SHP77 treated with DMSO at 0.1 percent for 48 hours (cell line): ENCODE measurements at places on chromosomes 4 and X.

DNA sequence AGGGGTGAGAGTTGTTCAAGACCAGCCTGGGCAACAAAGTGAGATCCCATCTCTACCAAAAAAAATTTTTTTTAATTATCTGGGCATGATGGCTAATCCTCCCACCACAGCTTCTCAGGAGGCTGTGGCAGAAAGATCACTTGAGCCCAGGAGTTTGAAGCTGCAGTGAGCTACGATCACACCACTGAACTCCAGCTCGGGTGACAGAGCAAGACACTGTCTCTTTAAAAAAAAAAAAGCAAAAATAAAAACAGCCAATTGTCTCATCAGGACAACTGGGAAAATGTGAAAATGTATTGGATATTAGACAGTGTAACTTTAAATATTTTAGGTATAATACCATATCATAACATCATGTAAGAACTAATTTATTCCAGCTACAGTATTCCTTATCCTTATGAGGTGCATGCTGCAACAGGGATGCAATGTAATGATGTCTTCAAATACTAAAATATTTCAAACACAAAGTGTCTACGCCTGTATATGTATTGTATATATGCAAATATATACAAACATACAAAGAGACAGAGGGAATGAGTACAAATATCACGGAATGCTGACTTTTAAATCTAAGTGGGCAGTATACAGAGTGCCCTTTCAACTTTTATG is 17.2 kb downstream of the FAM13A start:
- no peak for DNase-seq

- no peak for DNase-seq
Observed at GRCh38 chr4:79977131-79977840, 95.7 kb downstream of the ANTXR2 start.

GRCh38 chr4:95388911-95389310 is 159.9 kb downstream of the UNC5C start:
- DNase-seq: no peak

DNA sequence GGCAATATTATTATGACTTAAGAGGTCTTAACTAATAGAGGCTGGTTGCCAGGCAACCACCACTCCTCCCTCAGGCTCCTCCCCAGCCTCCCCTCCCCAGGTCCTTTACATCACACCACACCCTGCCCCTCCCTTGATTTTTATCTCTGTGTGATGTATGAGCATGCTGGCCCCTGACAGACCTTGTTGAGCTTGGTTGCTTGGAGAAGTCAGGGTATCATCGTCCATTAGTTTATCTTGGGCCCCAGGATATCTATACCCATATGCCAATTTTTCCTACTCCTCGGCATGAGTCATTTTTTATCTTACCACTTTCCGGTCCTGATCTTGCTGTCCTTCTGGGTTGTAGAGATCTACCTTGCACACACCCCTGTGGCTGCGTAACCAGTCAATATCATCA is 2.5 kb downstream of the AKAP4 start:
- DNase-seq: no peak

DNA sequence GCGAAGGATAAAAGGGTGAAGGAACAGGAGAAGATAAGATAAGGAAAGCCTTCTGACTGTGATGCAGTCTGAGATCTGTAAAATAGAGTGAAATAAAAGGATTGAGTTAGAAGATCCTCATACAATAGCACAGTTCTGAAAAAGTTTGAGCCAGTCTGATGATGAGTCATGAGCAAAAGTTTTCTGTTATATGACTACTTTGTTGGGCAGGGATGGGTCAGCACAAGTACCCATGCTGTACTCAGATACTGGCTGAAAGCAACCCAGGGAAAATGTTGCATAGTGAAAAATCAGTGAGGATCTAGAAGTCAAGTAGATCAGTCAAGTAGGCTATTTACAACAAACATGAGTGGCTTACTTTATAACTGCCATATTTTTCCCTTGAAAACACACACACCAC is 253.5 kb downstream of the PCDH10 start:
- DNase-seq: no peak

DNA sequence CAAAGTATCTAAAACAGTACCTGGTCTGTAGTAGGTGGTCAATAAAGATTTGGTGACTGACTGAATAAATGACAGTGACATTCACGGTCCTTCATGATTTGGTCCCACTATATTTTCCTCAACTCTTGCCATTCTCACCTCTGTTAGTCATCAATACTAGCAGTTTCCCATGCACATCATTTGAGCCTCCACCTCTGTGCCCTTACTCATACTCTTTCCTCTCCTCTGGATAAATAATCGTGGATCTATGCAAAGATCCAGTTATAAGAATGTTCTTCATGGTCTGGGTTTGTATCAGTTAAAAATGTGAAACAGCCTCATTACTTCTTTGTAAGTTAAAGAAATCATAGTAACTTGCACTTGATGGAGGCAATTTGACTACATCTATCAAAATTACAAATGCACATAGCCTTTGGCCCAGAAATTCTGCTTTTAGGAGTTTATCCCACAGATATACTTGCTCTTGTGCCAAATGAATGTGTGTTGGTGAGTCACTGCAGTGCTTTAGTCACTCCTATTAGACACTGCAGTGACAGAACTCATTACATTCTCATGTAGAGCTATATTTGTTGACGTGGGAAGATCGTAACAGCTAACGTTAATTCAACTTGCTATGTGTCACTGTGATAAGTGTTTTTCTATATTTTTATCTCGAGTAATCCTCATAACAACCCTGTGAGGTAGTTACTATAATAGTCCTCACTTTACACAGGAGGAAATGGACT is 121.9 kb upstream of the SMIM10 start:
- DNase-seq: no peak

- no peak for DNase-seq
Observed at GRCh38 chrX:123525123-123525725, 207.6 kb downstream of the THOC2 start.

DNA sequence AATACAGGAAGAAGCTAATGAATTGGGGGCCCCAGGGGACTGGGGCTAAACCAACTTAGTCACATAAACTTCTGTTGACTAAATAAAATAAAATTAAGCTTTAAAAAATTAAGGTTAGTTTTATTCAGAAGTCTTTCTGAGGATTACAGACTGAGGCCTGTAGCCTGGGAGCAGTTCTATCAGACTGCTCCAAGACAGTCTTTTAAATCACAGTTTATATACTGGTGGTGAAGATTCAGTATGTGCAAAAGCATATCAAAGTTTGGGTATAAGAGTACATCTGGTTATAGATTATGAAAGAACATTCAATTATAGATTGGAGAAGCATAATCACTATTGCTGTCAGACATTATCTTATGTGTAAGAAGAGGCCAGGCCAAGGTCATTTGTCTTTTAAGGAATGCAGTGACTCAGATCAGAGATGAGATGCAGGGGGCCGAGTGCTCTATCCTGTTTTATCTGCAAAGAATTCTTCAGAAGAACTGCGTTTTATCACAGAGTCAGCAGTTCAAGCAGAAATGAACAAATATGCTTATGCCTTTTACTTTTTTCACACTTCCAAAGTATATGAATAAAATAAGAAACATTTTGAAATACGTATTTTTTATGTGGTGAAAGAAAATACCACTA is 109.4 kb downstream of the PDHA2 start:
- no peak for DNase-seq

- DNase-seq: no peak
Observed at GRCh38 chr4:73902038-73902637, 32.9 kb downstream of the CXCL1 start.

- no peak for DNase-seq
Observed at GRCh38 chrX:43644124-43644701, 11.9 kb upstream of the MAOA start.

DNA sequence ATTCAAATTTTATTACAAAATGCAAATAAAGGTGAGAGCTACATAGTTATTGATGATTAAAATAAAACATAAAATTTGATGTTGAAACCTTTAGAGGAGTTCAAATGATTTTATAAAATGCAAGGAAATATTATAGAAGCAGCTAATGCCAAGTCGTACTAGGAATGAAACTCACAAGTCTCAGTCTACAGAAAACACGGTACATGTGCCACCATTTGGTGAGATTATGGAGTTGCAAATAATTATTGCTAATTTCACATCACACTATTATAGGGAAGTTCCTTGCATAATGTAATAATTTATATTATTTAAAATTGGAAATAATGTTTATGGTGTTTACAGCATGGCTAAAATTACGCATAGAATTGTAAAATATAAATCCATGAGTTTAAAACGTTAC is 1601.7 kb upstream of the TENM3 start:
- DNase-seq: no peak

DNA sequence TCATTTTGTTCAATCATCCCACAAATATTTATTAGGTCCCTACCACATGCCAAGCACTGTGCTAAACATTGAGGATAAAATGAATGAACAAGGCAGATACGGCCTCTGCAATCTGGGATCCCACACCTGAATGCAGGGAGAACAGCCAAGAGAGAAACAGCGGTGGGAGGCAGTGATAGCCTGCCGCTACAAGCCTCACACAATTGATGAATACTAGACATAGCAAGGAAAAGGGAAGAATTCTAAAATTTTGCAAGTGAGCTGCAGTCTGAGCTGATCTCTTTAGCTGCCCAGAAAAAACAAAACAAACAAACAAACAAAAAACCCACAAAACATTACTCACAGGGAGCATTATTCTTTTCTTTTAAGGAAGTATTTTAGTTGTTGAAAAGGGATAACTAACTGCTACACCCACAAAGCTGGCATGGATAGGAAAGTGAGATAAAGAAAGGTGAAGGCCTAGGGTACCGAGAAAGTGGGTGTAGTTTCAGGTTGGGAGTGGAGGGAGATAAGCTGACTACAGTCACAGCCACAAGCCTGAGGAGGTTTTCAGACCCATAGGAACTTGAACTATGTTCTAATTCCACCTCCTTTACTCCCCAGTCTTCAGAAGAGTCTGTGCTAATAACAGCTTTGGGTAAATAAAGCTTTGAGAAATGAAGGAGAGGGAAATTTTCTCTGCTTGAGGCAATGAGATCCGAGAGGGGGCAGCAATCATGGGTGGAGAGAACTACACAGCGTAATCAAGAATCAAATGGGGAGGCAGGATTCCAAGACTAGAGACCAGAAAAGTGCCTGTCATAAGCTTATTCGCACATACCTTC is 85.4 kb downstream of the SH3RF1 start:
- no peak for DNase-seq

- no peak for DNase-seq
Observed at GRCh38 chrX:37638047-37638446, 47.5 kb upstream of the XK start.

DNA sequence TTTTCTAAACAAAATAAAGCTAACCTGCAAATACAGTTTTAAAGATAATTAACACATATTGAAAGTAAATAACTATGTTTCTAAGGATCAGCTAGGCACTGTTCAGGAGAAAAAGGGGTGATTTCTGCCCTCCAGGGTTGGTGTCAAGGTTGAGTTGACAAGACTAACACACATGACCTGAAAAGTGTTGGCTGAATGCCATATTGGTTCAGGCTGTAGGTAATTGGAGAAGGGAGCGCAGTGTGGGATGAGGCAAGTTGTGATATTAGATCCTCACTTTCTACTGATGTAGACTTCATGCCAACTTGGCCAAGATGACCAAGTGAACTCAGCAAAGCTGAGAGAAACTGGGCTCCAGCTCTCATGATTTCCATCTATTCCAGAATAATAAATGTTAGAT is 42.2 kb downstream of the PPM1K start:
- DNase-seq: peak; percentile 19

GRCh38 chr4:150280081-150280895 is 202.0 kb downstream of the DCLK2 start:
- DNase-seq: no peak

DNA sequence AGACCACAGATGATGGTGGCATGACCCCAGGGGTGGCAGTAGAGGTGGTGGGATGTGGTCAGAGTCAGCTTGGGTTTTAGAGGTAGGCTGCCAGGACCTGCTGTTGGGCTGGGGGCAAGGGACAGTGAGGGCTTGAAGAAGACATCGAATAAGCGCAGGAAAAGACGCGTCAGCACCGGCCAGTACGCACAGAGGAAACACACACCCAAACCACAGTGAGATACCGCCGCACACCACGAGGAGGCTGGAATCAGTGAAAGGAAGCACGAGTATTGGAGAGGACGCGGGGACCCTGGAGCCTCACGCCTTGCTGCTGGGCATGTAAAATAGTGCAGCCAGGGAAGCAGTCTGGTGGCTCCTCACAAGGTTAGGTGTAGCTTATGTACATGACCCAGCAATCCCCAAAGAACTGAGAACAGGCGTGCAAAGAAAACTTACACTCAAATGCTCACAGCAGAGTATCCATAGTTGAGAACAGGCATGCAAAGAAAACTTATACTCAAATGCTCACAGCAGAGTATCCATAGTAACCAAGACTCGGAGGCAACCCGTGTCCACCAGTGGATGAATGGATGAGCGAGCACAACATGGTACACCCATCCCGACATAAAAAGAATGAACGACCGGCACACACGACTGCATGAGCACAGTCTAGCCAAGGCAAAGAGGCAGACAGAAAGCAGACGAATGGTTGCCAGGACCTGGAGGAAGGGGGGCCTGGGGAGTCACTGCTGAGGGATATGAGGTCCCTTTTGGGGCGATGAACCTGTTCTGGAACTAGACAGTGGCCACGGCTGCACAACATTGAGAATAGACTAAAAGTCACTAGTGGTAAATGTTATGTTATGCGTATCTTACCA is 13.3 kb downstream of the PDZD4 start:
- no peak for DNase-seq

DNA sequence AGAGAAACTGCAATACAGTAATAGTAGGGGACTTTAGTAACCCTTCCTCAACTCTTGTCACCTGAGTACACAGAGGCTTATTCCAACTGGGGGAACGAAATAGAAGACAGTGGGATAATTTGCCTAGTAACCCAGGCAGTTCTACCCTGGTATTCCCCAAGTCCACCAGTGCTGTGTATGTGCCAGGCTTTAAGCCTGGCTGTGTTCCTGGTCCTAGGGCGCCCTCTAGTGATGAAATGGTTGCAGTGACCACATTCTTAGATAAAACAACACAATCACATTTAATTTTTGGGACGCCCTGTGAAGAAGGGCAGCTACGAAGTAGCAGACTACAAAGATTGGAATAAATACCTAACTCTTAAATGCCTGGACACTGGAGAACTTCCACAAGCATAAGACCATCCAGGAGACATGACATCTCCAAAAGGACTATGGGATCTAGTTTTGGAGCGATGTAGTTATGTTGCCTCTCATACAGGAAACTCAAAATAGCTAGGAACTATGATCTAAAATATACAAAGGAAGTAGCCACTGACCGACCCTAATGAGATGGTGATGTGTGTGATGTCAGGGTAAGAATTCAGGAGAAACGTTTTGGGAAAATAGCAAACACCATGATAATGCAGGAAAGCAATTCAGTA is 288.5 kb upstream of the ZCCHC13 start:
- DNase-seq: no peak

DNA sequence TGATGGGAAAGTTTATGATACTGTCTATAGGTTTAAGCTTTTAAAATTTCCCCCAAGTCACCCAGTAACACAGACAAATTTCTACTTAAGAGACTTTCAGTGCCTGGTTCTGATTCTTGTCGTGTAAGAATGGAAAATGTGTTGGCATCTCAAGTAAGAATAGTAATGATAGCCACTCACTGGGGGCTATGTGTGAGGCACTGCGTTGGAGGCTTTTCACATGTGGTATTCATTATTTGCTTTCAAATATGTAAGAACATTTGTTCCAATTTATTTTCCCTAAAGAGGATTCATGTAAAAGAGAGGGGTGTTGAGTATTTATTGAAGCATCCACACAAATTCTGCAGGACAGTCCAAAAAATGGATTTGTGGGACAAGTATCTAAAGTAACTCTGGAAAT is 143.6 kb downstream of the FNIP2 start:
- no peak for DNase-seq
